Dermis microvascular lymphatic vessel endothelial cell (primary cell): ENCODE measurements at places on chromosomes 12 and 14. TPM values are rescaled to one million over a fixed set of nuclear protein-coding genes. Genes with fewer than 3 reads are reported as not detected.

Gene OAS3
- 6.4 and 6.5 TPM in 2 replicates for total RNA-seq

Gene IL22
- not detected in 2 replicates for total RNA-seq

Gene AMDHD1
- total RNA-seq = under 0.01 TPM in 2 replicates

Gene CAPZA3
- not detected in 2 replicates for total RNA-seq

Gene KRT74
- total RNA-seq = not detected in 2 replicates

Gene GLT8D2
- 3.9 and 4.8 TPM in 2 replicates for total RNA-seq

Gene RTL1
- not detected in 2 replicates for total RNA-seq

Gene POTEG
- total RNA-seq = not detected in 2 replicates

Gene GTF2A1
- 34.1 and 58.3 TPM in 2 replicates for total RNA-seq

Gene ALX1
- total RNA-seq = not detected in 2 replicates

Gene TAS2R14
- total RNA-seq = 0.90 and 1.0 TPM in 2 replicates

Gene CYP27B1
- total RNA-seq = 0.13 and 0.39 TPM in 2 replicates

Gene CLEC7A
- total RNA-seq = 0.25 and 0.26 TPM in 2 replicates

Gene PIANP
- not detected in 2 replicates for total RNA-seq

Gene RBP5
- total RNA-seq = 0.26 and 0.38 TPM in 2 replicates

Gene LRRIQ1
- total RNA-seq = 0.13 and 0.38 TPM in 2 replicates

Gene NXPH4
- under 0.01 TPM in 1 of 2 replicates, not detected in the other for total RNA-seq

Gene CPM
- total RNA-seq = 0.64 and 1.0 TPM in 2 replicates

Gene OLR1
- not detected in 2 replicates for total RNA-seq

Gene PSMB11
- total RNA-seq = not detected in 2 replicates

Gene AJUBA
- total RNA-seq = 35.7 and 40.3 TPM in 2 replicates

Gene P2RX7
- total RNA-seq = 3.9 and 6.4 TPM in 2 replicates

Gene LRTM2
- not detected in 2 replicates for total RNA-seq

Gene HOTAIR
- total RNA-seq = not detected in 2 replicates

Gene RNASE7
- not detected in 2 replicates for total RNA-seq

Gene DNAH10
- total RNA-seq = under 0.01 TPM in 2 replicates

Gene XPOT
- total RNA-seq = 44.7 and 47.7 TPM in 2 replicates

Gene STYK1
- total RNA-seq = 3.2 and 6.7 TPM in 2 replicates

Gene OR4E2
- not detected in 2 replicates for total RNA-seq

Gene COX8C
- total RNA-seq = not detected in 2 replicates

Gene KRT79
- not detected in 2 replicates for total RNA-seq

Gene NTF3
- total RNA-seq = not detected in 2 replicates

Gene UNC79
- total RNA-seq = under 0.01 TPM in 1 of 2 replicates, not detected in the other

Gene BDKRB1
- total RNA-seq = not detected in 2 replicates

Gene PPP4R4
- total RNA-seq = not detected in 2 replicates

Gene TSHR
- total RNA-seq = not detected in 2 replicates

Gene LHX5
- not detected in 2 replicates for total RNA-seq

Gene PRKAB1
- total RNA-seq = 11.4 and 21.6 TPM in 2 replicates

Gene ACSS3
- 0.25 and 0.26 TPM in 2 replicates for total RNA-seq
